ENCODE measurements at places on chromosomes 11 and 22.
A peak's percentile ranks its signal among the peaks of the same experiment; 100 is the strongest.

- H3K4me3 ChIP-seq, result no peak overlapping the region
- peaks cover 2% of the 10 kb centered on the region for H3K36me3 ChIP-seq
- no peak overlapping the region for H3K27ac ChIP-seq
- H3K27me3 ChIP-seq, result no peaks in the 10 kb centered on the region
- H3K4me1 ChIP-seq, result no peaks in the 10 kb centered on the region
These were observed 58.4 kb upstream of the CLTCL1 start for GRCh38 chr22:19349778-19350475.

- H3K4me3 ChIP-seq, result no peak overlapping the region
- no peak overlapping the region for H3K27ac ChIP-seq
- H3K4me1 ChIP-seq, result peaks cover 7% of the 10 kb centered on the region
- DNase-seq, result peak; percentile 50
- no peaks in the 10 kb centered on the region for H3K27me3 ChIP-seq
These were observed 5.0 kb downstream of the TUB start for GRCh38 chr11:8086001-8086479.

- DNase-seq, result no peak
- no peaks in the 10 kb centered on the region for H3K36me3 ChIP-seq
- H3K27me3 ChIP-seq, result no peaks in the 10 kb centered on the region
- no peak overlapping the region for H3K4me3 ChIP-seq
- no peaks in the 10 kb centered on the region for H3K4me1 ChIP-seq
- H3K27ac ChIP-seq, result no peak overlapping the region
These were observed 62.1 kb downstream of the ARHGAP8 start for GRCh38 chr22:44814266-44815098.

GRCh38 chr11:36738292-36738861 lies 140.3 kb upstream of the RAG2 start:
- no peak for DNase-seq
- no peaks in the 10 kb centered on the region for H3K27me3 ChIP-seq
- no peaks in the 10 kb centered on the region for H3K36me3 ChIP-seq
- H3K4me3 ChIP-seq, result no peak overlapping the region
- no peak overlapping the region for H3K27ac ChIP-seq
- H3K4me1 ChIP-seq, result no peaks in the 10 kb centered on the region

GRCh38 chr11:2510626-2511402 lies 66.0 kb downstream of the KCNQ1 start:
- H3K27me3 ChIP-seq, result no peaks in the 10 kb centered on the region
- no peaks in the 10 kb centered on the region for H3K36me3 ChIP-seq
- no peak overlapping the region for H3K27ac ChIP-seq
- DNase-seq, result no peak
- no peaks in the 10 kb centered on the region for H3K4me1 ChIP-seq

GRCh38 chr11:27926981-27927481 lies 180.9 kb downstream of the KIF18A start:
- DNase-seq, result no peak
- no peak overlapping the region for H3K27ac ChIP-seq
- H3K4me1 ChIP-seq, result no peaks in the 10 kb centered on the region
- H3K36me3 ChIP-seq, result no peaks in the 10 kb centered on the region
- H3K27me3 ChIP-seq, result no peaks in the 10 kb centered on the region

- no peak for DNase-seq
- H3K4me3 ChIP-seq, result no peak overlapping the region
- H3K36me3 ChIP-seq, result no peaks in the 10 kb centered on the region
- no peaks in the 10 kb centered on the region for H3K4me1 ChIP-seq
- no peaks in the 10 kb centered on the region for H3K27me3 ChIP-seq
- no peak overlapping the region for H3K27ac ChIP-seq
These were observed 112.4 kb downstream of the PDE2A start for GRCh38 chr11:72561856-72562255.

- no peak overlapping the region for H3K4me3 ChIP-seq
- H3K27ac ChIP-seq, result no peak overlapping the region
- DNase-seq, result no peak
- H3K36me3 ChIP-seq, result no peaks in the 10 kb centered on the region
- no peaks in the 10 kb centered on the region for H3K27me3 ChIP-seq
These were observed 6.2 kb downstream of the PCSK7 start for GRCh38 chr11:117225553-117226170.

DNA sequence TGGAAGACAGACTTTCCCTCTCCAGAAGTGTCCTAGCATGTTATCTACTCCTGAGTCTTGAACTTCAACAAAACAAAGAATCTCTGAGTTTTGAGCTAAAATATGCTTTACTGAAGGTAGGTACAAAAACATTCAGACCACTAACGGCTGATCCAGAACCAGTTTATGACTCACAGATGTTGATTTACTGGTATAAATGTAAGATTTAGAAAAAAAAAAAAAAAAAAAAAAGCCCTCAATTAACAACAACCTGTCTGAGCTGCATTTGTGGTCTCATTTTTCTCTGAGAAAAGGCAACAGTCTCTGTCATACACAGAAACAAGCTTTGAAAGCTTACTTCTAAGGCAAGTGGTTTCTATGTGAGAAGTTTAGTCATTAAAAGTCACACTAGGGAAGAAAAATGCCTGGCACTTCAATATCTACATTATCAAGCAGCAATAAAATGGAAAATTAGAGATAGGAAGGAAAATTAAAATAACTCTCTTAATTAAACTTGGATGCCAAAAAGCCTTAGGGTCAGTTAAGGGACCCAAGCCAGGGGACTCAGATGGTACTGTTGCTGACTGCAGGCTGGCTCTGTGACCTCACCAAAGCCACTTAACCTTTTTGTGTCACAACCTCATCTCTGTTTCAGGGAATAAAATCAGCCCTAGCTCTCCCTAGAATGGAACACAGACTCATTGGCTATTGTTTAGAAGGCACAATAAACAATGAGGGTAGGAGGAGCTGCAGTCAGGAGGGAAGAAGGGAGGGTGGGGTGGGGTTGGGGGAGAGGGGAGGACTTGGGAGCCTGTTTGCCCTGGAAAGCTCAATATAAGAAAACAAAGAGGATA lies 61.7 kb downstream of the ETS1 start:
- DNase-seq, result no peak
- H3K36me3 ChIP-seq, result no peaks in the 10 kb centered on the region
- H3K4me1 ChIP-seq, result peaks cover 1% of the 10 kb centered on the region
- no peak overlapping the region for H3K4me3 ChIP-seq

DNA sequence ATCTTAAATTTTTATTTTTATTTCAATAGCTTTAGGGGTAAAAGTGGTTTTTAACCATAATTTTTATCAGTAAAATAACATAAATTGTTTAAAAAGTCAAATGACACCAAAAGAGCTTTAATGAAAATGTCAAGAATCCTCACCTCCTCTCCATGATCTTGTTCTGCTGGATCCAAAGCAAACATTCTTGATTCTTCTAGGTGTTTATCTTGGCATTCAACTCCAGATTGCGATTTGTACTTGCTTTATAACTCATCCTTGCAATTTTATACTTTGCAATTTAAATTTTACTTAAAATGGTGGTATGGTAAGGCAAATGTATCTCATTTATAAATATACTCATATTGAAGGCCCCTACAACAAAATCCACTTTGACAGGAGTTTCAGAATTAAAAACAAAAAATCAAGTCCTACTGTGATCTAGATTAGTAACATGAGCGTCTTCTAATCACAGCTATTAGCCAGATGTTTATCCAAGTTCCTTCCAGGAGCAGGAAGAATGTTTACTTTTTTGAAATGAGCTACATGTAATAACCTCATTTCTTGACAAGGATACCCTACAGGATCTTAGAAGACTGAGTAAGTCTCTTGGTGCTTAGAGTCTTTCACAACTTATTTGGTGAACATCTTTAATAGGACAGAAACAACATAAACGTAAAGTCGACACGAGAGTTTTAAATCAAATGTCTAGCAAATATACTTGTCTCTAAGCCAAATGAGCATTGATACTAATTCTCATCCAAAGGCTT lies 72.4 kb upstream of the CARD18 start:
- H3K4me1 ChIP-seq, result no peaks in the 10 kb centered on the region
- no peaks in the 10 kb centered on the region for H3K36me3 ChIP-seq
- H3K4me3 ChIP-seq, result no peak overlapping the region
- no peaks in the 10 kb centered on the region for H3K27me3 ChIP-seq
- no peak for DNase-seq

DNA sequence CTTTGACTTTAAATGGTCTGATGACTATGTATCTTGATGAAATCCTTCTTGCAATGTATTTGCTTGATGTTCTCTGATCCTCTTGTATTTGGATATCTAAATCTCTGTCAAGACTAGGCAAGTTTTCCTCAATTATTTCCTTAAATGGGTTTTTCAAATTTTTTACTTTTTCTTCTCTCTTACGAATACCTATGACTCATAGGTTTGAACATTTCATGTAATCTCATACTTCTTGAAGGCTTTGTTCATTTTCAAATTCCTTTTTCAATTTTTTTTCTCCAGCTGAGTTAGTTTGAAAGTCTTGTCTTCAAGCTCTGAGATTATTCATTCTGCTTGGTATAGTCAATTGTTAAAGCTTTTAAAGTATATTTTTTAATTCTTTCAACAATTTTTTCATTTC lies 13.1 kb downstream of the OR10W1 start:
- no peaks in the 10 kb centered on the region for H3K27me3 ChIP-seq
- H3K36me3 ChIP-seq, result no peaks in the 10 kb centered on the region
- H3K4me1 ChIP-seq, result no peaks in the 10 kb centered on the region
- no peak overlapping the region for H3K27ac ChIP-seq
- DNase-seq, result no peak

Measured in ovary (tissue), 10 donors.